ENCODE measurements at places on chromosomes 5 and 9. TPM values are rescaled to one million over a fixed set of nuclear protein-coding genes. Genes with fewer than 3 reads are reported as not detected.

The ANKRD20A1 gene
- not detected for polyA plus RNA-seq

The BTF3 gene
- polyA plus RNA-seq = 483 TPM

The FOXD4L3 gene
- not detected for polyA plus RNA-seq

The FRRS1L gene
- polyA plus RNA-seq = not detected

The CCDC127 gene
- 2.4 TPM for polyA plus RNA-seq

The ABLIM3 gene
- polyA plus RNA-seq = not detected

The PCDHGA12 gene
- not detected for polyA plus RNA-seq

GRCh38 chr5:74017112-74017511 lies 391.1 kb downstream of the ARHGEF28 start:
- no peaks in the 10 kb centered on the region for H3K4me1 ChIP-seq
- H3K27me3 ChIP-seq = no peaks in the 10 kb centered on the region
- H3K36me3 ChIP-seq = no peaks in the 10 kb centered on the region
- H3K4me3 ChIP-seq = no peak overlapping the region
- no peak overlapping the region for H3K27ac ChIP-seq
- no peak for DNase-seq

DNA sequence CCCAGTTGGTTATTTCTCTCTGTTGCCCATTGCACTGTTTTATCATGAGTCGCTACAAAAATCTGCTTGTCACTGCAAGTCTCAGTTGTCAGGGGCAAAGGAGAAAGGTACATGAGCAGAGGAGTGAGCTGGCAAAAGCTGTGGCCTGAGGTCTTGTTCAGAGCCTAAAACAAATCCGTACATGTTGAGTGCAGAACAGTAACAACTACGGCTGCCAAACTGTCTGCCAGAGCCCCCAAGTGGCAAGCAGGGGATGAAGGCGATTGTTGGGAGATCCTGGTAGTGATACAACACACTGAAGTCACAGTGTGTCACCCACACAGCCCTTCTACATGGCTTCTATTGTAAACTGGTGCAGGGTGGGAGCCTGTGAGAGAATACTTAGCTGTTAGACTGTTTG lies 50.9 kb downstream of the BRINP1 start:
- H3K4me1 ChIP-seq = no peaks in the 10 kb centered on the region
- H3K4me3 ChIP-seq = no peak overlapping the region
- H3K36me3 ChIP-seq = no peaks in the 10 kb centered on the region
- no peak for DNase-seq
- peaks cover 4% of the 10 kb centered on the region for H3K27me3 ChIP-seq

DNA sequence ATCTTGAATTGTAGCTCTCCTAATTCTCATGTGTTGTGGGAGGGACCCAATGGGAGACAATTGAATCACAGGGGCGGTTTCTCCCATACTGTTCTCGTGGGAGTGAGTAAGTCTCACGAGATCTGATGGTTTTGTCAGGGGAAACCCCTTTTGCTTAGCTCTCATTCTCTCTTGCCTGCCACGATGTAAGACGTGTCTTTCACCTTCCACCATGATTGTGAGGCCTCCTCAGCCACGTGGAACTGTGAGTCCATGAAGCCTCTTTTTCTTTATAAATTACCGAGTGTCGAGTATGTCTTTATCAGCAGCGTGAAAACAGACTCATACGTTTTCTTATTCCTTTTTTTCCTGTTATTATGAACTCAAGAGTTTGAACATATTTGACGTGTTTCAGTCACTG lies 39.1 kb downstream of the RETREG1 start:
- no peaks in the 10 kb centered on the region for H3K4me1 ChIP-seq
- H3K36me3 ChIP-seq = no peaks in the 10 kb centered on the region
- H3K27ac ChIP-seq = no peak overlapping the region
- no peak overlapping the region for H3K4me3 ChIP-seq

GRCh38 chr9:93111371-93112115 lies 15.5 kb downstream of the CARD19 start:
- H3K4me3 ChIP-seq = no peak overlapping the region
- peaks cover 20% of the 10 kb centered on the region for H3K4me1 ChIP-seq
- DNase-seq = no peak
- peaks cover 7% of the 10 kb centered on the region for H3K27me3 ChIP-seq

- DNase-seq = no peak
- H3K4me3 ChIP-seq = no peak overlapping the region
- H3K27me3 ChIP-seq = no peaks in the 10 kb centered on the region
- H3K36me3 ChIP-seq = no peaks in the 10 kb centered on the region
- no peaks in the 10 kb centered on the region for H3K4me1 ChIP-seq
- no peak overlapping the region for H3K27ac ChIP-seq
Measured at GRCh38 chr5:34684281-34684979, 28.3 kb downstream of the RAI14 start.

- H3K4me3 ChIP-seq = no peak overlapping the region
- no peak overlapping the region for H3K27ac ChIP-seq
- DNase-seq = no peak
- no peaks in the 10 kb centered on the region for H3K36me3 ChIP-seq
- peaks cover 4% of the 10 kb centered on the region for H3K27me3 ChIP-seq
Measured at GRCh38 chr5:127696683-127697082, 6.5 kb upstream of the CCDC192 start.

- H3K4me3 ChIP-seq = no peak overlapping the region
- DNase-seq = no peak
- no peaks in the 10 kb centered on the region for H3K36me3 ChIP-seq
- H3K27me3 ChIP-seq = no peaks in the 10 kb centered on the region
Measured at GRCh38 chr5:172841-173251, 18.4 kb upstream of the LRRC14B start.

- H3K4me3 ChIP-seq = no peak overlapping the region
- no peak for DNase-seq
- peak overlapping the region; percentile 93 for H3K27ac ChIP-seq
- peaks cover 82% of the 10 kb centered on the region for H3K4me1 ChIP-seq
- H3K36me3 ChIP-seq = no peaks in the 10 kb centered on the region
Measured at GRCh38 chr9:131657940-131658339, 81.9 kb downstream of the RAPGEF1 start.

DNA sequence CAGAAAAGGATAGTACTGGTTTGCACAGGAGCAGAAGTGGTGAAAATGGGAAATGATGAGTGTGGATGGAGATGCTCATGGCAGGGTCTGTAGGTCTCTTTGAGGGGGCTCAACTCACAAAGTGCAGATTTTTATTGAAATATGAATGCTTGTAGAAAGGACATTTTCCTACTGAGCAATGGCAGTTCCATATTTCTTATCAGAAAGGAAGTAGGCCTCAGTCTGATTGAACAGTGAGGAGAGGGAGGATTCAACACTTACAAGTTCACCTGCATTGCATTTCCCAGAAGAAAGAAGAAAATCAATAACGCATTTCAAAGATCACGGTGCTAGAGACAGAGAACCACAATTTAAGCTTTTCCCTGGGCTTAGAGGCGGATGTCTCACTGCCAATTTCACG lies 49.2 kb downstream of the ANXA2R start:
- H3K27ac ChIP-seq = peak overlapping the region; percentile 100
- peaks cover 14% of the 10 kb centered on the region for H3K36me3 ChIP-seq
- peaks cover 46% of the 10 kb centered on the region for H3K27me3 ChIP-seq

DNA sequence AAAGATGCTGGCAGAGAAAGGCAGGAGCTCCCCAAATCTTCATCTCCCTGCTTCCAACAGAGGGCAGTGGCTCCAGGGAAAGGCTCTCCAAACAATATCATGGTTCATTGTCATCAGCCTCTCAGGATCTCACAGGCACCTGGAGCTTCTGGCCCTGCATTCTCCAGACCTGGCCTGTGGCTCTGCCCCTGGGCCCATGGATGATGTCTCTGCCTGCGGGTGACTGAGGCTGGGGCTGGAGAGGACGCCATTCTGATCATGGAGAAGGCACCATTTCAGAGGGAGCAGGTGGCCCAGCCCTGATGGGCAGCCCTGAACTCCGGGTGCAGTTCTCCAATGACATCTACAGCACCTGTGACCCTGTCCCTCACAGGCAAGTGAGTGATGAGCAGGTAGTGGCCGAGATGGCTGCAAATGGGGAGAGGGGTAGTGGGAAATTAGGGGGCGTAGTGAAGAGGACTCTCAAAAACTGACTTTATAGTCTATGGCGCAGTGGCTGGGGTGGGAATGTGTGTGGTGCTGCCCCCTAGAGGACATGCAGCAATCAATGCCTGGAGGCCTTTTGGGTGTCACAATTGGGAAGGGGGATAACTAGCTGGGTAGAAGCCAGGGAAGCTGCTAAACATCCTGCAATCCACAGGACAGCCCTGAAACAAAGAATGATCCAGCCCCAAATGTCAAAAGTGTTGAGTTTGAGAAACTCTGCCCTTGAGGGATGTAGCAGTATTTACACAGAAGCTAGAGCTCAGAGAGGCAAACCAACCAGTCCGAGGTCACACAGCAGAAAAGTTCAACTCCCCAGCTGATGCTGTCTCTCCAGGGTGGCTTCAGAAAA lies 3.2 kb downstream of the SH3PXD2B start:
- peaks cover 10% of the 10 kb centered on the region for H3K4me1 ChIP-seq
- no peak overlapping the region for H3K4me3 ChIP-seq
- peak; percentile 26 for DNase-seq
- H3K27me3 ChIP-seq = peaks cover 7% of the 10 kb centered on the region
- no peaks in the 10 kb centered on the region for H3K36me3 ChIP-seq

DNA sequence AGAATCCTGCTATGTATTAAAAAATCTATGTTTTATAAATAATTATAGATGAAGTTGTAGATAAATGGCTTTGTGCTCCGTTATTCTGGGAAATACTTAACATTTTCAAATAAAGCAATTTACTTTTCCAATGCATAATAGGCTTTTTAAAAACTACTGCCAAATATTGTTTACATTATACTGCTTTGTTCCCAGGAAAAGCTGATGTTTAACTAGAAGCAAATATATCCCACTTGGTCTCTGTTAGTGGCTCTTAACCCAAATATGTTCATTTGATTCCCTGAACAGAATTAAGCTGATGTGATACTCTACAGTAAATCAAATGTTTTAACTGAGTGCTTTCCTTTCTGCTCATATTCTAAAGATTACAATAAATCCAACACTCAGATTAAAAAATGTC lies 326.3 kb downstream of the SLCO4C1 start:
- no peak for DNase-seq
- no peaks in the 10 kb centered on the region for H3K4me1 ChIP-seq
- H3K4me3 ChIP-seq = no peak overlapping the region
- H3K27ac ChIP-seq = no peak overlapping the region
- H3K36me3 ChIP-seq = no peaks in the 10 kb centered on the region
- peaks cover 4% of the 10 kb centered on the region for H3K27me3 ChIP-seq

GRCh38 chr5:56961746-56962145 lies 9.8 kb upstream of the MIER3 start:
- H3K27me3 ChIP-seq = peaks cover 9% of the 10 kb centered on the region
- DNase-seq = no peak
- no peaks in the 10 kb centered on the region for H3K36me3 ChIP-seq
- no peak overlapping the region for H3K4me3 ChIP-seq

DNA sequence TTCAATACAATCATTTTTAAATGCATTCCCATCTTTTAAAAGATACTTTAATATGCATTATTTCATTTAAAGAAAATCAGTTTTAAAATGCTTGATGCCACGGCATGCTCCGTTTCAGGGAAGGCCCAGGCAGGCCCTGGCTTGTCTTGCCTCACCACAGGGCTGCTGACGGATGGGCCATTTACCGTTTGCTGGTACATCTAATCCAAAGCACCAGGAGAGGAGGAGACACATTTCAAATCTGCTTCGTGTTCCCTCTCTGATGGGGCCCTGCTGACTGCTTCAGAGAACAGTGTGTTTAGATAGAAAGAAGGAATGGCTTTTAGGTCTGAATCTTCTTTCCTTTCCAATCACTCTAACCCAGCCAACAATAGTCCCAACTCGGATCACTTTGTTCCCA lies 185.2 kb downstream of the DCP2 start:
- H3K36me3 ChIP-seq = no peaks in the 10 kb centered on the region
- H3K4me3 ChIP-seq = no peak overlapping the region
- no peak for DNase-seq
- H3K27me3 ChIP-seq = peaks cover 1% of the 10 kb centered on the region
- H3K27ac ChIP-seq = no peak overlapping the region

Data from immature natural killer cell (primary cell).